Peyer's patch (tissue), 4 donors: ENCODE measurements at places on chromosomes 4 and X. TPM values are rescaled to one million over a fixed set of nuclear protein-coding genes. Genes with fewer than 3 reads are reported as not detected.
A peak's percentile ranks its signal among the peaks of the same experiment; 100 is the strongest.

PCDH10 gene
- 0.83 TPM for total RNA-seq

SNX25 gene
- 14.1 TPM for total RNA-seq

DNA sequence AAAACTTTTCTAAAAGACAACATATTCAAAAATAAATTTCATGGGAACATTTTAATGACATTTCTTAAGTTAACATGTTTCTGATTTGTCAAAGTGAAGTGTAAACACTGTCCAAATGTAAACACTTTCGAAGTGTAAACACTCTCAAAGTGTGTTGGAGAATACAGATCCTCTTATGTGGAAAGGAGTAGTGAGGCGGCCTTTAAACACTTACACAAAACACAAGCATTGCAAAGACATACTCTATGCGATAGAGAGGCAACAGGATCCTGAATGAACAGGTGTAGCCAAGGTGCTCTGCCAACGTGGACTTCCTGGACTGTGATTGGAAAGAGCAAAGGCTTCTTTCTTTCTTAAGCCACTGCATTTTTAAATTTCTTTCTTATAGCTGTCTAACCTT is 62.7 kb upstream of the PGM2 start:
- no peaks in the 10 kb centered on the region for H3K36me3 ChIP-seq
- no peaks in the 10 kb centered on the region for H3K27me3 ChIP-seq
- H3K4me3 ChIP-seq, result no peak overlapping the region
- no peaks in the 10 kb centered on the region for H3K4me1 ChIP-seq
- no peak for DNase-seq
- no peak overlapping the region for H3K27ac ChIP-seq

GRCh38 chrX:110320381-110320987 is 2.6 kb upstream of the AMMECR1 start:
- H3K4me1 ChIP-seq, result no peaks in the 10 kb centered on the region
- no peak overlapping the region for H3K27ac ChIP-seq
- H3K27me3 ChIP-seq, result no peaks in the 10 kb centered on the region
- no peak overlapping the region for H3K4me3 ChIP-seq
- H3K36me3 ChIP-seq, result no peaks in the 10 kb centered on the region

DNA sequence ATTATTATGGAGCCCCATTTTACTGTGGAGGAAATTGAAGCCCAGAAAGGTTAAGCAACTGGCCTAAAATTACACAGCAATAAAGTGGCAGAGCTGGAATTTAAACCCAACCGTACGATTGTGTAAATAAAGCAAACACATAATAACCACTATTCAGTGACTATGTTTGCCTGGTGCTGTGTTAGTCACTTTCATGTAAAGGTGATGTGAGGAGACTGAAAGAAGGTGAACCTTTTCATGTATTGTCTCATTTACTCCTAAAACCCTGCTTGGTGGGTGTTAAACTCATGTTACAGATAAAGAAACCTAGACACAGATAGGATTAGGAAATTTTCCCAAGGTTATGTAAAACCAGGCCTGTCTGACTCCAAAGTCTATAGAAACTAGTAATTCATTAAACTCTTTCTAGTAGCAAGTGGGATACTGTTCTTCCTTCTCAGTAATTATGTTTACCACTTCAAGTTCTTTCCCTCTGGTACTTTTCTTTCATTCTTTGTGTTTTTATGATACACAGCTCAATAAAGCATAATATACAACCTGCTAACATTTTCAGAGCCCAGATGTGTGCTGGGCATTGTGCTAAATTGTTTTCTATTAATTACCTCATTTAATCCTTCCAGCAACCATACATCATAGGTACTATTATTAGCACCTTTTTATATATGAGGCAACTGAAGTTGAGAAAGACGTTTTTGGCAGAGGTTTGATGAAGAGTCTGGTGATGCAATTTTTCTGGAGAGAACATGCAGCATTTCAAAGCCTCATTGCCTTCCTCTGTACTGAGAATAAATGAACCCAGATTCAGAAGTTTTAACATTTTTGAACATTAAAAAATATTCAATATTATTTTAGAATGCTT is 202.7 kb downstream of the SPRY1 start:
- peaks cover 24% of the 10 kb centered on the region for H3K4me1 ChIP-seq
- no peaks in the 10 kb centered on the region for H3K36me3 ChIP-seq
- no peak for DNase-seq
- no peaks in the 10 kb centered on the region for H3K27me3 ChIP-seq
- no peak overlapping the region for H3K4me3 ChIP-seq

GRCh38 chr4:185472103-185472542 is 590 bp upstream of the CCDC110 start:
- H3K27me3 ChIP-seq, result no peaks in the 10 kb centered on the region
- DNase-seq, result no peak
- H3K27ac ChIP-seq, result no peak overlapping the region
- H3K4me3 ChIP-seq, result peak overlapping the region; percentile 70

GRCh38 chr4:38871593-38871992 is 4.0 kb downstream of the FAM114A1 start:
- H3K4me1 ChIP-seq, result no peaks in the 10 kb centered on the region
- H3K36me3 ChIP-seq, result no peaks in the 10 kb centered on the region
- H3K27me3 ChIP-seq, result no peaks in the 10 kb centered on the region
- H3K27ac ChIP-seq, result no peak overlapping the region

DNA sequence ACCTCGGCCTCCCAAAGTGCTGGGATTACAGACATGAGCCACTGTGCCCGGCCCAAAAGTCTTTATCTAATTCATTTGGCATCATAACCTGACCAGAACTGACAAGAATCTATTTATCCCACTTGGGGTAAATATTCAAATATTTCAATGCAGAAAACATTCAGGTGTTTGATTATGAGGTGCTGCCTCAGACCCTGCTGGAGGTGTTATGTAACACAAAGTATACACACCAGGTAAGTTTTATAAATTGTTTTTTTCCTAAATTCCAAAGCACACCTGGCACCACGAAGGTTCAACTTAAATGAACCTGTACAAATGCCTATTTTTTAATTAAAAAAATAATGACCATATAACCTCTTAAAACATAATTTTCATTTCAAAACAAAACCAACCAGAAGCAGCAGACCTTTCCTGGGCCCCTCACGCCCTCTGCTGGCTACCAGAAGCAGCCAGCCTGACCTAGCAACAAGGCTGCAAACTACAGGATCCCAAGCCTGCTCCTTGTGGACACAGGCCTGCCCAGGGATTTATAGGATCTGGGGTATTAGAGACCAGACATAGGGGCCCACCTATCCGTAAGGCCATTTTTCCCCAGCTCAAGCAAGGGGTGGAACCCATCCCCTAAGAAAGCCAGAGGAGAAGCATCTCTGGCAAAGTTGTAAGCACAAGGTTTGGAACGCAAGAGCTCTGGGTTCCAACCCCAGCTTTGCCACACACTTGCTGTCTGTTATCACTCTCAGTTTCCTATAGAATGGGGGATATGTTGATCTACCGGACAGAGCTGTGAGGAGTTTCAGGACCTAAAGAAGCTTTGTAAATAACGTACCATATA is 11.7 kb downstream of the OTUD5 start:
- H3K27me3 ChIP-seq, result no peaks in the 10 kb centered on the region
- peak overlapping the region; percentile 25 for H3K27ac ChIP-seq
- H3K36me3 ChIP-seq, result no peaks in the 10 kb centered on the region
- H3K4me1 ChIP-seq, result peaks cover 4% of the 10 kb centered on the region

DNA sequence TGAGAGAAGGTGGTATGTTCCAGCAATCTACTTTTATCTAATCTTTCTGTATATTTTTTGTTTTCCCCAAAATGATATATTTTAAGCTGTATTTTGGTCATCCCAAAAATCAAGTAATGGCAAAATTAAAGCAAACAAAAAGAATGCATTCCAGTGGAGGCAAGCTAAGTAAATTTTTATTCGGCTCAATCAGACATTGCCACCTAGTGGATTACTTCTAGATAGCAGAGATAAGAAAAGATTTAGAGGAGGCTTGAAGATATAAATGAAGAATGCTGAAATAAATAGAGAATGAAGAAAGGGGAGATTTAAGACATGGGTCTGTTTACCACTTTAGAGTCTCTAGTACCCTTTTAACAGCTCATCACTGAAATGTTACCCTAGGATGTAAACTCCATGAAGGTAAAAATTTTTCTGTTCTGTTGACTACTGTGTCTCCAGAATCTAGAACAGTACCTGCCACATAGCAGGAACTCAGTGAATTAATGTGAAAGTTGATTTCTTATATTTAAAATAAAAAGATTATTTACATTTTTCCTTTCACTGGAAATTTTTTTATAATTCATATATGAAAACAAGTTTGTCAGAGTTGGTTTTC is 110.9 kb upstream of the ANK2 start:
- no peaks in the 10 kb centered on the region for H3K27me3 ChIP-seq
- H3K36me3 ChIP-seq, result no peaks in the 10 kb centered on the region
- DNase-seq, result no peak
- no peaks in the 10 kb centered on the region for H3K4me1 ChIP-seq
- no peak overlapping the region for H3K27ac ChIP-seq
- H3K4me3 ChIP-seq, result no peak overlapping the region

DNA sequence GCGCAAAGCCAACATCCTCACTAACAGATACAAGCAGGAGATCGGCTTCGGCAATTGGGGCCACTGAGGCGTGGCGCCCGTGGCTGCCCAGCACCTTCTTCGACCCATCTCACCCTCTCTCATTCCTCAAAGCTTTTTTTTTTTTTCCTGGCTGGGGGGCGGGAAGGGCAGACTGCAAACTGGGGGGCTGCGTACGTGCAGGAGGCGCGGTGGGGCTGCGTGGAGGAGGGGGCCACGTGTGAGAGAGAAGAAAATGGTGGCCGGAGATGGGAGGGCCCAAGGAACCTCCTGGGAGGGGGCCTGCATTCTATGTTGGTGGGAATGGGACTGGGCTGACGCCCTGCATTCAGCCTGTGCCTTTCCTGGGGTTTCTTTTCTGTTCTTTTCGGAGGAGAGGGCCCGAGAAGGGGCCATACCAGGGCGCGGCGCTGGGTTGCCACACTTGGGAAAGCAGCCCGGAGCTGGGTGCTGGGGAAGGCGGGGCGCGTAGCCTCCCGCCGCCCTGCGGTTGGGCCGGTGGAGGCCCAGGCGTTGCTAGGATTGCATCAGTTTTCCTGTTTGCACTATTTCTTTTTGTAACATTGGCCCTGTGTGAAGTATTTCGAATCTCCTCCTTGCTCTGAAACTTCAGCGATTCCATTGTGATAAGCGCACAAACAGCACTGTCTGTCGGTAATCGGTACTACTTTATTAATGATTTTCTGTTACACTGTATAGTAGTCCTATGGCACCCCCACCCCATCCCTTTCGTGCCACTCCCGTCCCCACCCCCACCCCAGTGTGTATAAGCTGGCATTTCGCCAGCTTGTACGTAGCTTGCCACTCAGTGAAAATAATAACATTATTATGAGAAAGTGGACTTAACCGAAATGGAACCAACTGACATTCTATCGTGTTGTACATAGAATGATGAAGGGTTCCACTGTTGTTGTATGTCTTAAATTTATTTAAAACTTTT is 4.5 kb downstream of the MID1IP1 start:
- H3K27ac ChIP-seq, result peak overlapping the region; percentile 88
- peak overlapping the region; percentile 85 for H3K4me3 ChIP-seq
- no peaks in the 10 kb centered on the region for H3K27me3 ChIP-seq
- H3K4me1 ChIP-seq, result no peaks in the 10 kb centered on the region
- no peaks in the 10 kb centered on the region for H3K36me3 ChIP-seq

DNA sequence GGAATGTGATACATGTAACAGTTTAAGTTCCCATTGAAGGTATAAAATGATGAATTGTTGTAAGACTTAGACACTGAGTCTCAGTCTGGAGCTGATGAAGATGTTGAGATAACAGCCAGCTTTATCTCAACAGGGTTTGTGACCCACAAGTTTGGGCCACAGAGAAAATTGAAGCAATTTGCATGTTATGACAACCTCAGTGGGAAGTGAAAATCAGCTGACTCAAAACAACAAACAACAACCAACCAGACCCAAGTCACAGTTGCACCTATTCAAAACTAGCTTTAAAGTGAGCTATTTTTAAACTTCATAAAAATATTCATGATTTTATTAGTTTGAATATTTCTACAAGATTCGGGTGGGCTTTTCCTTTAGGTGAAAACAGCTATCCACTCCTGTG is 8.0 kb downstream of the SFRP2 start:
- no peak overlapping the region for H3K27ac ChIP-seq
- no peak for DNase-seq
- H3K4me3 ChIP-seq, result no peak overlapping the region
- H3K4me1 ChIP-seq, result no peaks in the 10 kb centered on the region
- H3K36me3 ChIP-seq, result no peaks in the 10 kb centered on the region

DNA sequence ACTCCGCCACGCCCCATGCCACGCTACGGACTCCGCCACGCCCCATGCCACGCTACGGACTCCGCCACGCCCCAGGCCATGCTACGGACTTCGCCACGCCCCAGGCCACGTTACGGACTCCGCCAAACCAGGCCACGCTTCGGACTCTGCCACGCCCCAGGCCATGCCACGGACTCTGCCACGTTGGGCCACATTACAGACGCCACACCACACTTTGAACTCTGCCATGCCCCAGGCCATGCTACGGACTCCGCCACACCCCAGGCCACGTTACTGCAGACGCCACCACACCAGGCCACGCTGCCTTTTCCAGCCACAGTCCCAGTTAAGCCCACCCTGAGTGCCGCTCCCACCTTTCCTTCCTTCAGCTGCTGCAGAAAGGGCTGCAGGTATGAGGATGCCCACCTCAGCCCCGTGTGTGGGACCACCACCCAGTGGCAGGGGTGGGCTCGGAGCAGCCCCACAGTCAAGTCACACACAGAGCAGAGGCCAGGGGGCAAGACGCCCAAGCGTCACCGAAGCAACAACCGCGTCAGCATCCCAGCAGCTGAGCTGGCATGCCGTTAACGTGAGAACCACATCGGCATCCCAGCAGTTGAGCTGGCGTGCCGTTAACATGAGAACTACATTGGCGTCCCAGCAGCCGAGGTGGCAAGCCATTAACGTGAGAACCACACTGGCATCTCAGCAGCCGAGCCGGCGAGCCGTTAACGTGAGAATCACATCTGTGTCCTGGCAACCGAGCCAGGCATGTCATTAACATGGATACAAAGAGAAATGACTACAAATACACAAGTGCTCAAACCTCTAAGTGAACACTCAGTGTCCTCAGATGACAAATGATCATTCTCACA is 26.4 kb downstream of the GAK start:
- no peak overlapping the region for H3K27ac ChIP-seq
- H3K27me3 ChIP-seq, result no peaks in the 10 kb centered on the region
- no peak overlapping the region for H3K4me3 ChIP-seq
- no peaks in the 10 kb centered on the region for H3K36me3 ChIP-seq

GRCh38 chrX:118216509-118216908 is 99.9 kb upstream of the KLHL13 start:
- H3K4me1 ChIP-seq, result no peaks in the 10 kb centered on the region
- no peak overlapping the region for H3K27ac ChIP-seq
- no peaks in the 10 kb centered on the region for H3K36me3 ChIP-seq
- no peak overlapping the region for H3K4me3 ChIP-seq
- no peak for DNase-seq

- DNase-seq, result no peak
- no peaks in the 10 kb centered on the region for H3K36me3 ChIP-seq
- H3K27ac ChIP-seq, result no peak overlapping the region
- H3K27me3 ChIP-seq, result no peaks in the 10 kb centered on the region
These were observed 780.2 kb downstream of the FAM133A start for GRCh38 chrX:94454159-94454558.

- no peak for DNase-seq
- no peaks in the 10 kb centered on the region for H3K27me3 ChIP-seq
- H3K36me3 ChIP-seq, result no peaks in the 10 kb centered on the region
- H3K4me1 ChIP-seq, result no peaks in the 10 kb centered on the region
- H3K4me3 ChIP-seq, result no peak overlapping the region
These were observed 69.2 kb downstream of the CRMP1 start for GRCh38 chr4:5823542-5824211.

- H3K36me3 ChIP-seq, result no peaks in the 10 kb centered on the region
- H3K4me3 ChIP-seq, result no peak overlapping the region
- DNase-seq, result no peak
- H3K4me1 ChIP-seq, result no peaks in the 10 kb centered on the region
- no peak overlapping the region for H3K27ac ChIP-seq
- no peaks in the 10 kb centered on the region for H3K27me3 ChIP-seq
These were observed 161.5 kb upstream of the SFRP2 start for GRCh38 chr4:153950100-153950979.
